ENCODE measurements at places on chromosomes 3 and 15.

- DNase-seq = peak; percentile 91
Observed at GRCh38 chr15:71044006-71044405, 71.3 kb upstream of the THSD4 start.

DNA sequence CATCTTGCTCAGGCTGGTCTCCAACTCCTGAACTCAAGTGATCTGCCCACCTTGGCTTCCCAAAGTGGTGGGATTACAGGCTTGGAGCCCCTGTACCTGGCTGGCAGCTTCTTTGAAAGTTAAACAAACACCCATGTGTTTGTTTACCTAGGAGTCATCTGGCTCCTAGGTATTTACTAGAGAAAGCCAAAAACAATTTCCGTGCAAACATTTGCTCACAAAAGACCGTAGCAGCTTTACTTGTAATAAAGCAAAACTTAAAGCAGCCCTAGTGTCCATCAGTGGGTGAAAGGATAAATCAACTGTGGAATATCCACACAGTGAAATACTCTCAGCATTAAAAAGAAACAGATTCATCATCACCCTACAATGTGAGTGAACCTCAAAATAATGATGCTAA is 29.4 kb upstream of the XCR1 start:
- no peak for DNase-seq

- no peak for DNase-seq
Observed at GRCh38 chr3:113594066-113594465, 61.7 kb downstream of the SIDT1 start.

DNA sequence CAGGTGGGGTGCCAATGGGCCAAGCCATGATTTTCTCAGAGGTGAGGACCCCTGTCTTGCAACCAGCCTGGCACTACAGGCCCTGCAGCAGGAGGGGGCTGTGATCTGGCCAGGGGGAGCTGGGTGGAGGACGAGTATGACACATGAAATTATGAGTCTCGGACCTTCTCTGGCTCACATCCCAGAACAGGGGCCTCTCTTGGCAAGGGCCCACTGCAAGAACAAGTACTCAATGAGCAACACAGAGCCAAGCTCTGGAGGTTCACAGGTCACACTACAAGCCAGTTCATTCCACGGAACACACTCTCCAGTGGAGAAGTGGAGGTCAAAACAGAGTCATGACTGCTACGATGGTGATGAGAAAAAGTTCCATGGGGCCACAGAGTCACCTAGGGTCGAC is 28.3 kb downstream of the CCDC32 start:
- peak; percentile 71 for DNase-seq

DNA sequence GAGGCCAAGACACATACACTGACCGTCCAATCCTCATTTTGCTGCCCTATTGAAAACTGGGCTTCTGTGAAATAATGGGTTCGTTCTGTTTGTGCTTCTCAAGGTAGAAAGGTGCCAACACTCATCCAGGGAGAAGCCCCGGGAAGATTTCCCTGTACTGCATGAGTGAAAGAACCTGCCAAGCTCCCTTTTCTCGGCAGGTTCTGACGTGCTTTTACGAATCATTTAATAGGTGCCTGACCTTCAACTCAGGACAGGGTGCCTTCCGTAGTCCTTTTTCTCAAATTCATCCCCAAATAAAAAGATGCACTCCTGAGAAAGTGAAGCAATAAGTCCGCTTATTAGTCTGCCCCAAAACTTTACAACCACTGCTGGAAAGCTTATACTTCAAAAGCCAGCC is 64.2 kb downstream of the B3GNT5 start:
- DNase-seq = no peak

All from fibroblast of mammary gland (primary cell).